ENCODE measurements at places on chromosomes 3 and 15.

- no peak for DNase-seq
These were observed 22.2 kb upstream of the DYNC1LI1 start for GRCh38 chr3:32592696-32593353.

GRCh38 chr3:83523470-83524073 lies 1435.2 kb upstream of the CADM2 start:
- DNase-seq = peak; percentile 1

DNA sequence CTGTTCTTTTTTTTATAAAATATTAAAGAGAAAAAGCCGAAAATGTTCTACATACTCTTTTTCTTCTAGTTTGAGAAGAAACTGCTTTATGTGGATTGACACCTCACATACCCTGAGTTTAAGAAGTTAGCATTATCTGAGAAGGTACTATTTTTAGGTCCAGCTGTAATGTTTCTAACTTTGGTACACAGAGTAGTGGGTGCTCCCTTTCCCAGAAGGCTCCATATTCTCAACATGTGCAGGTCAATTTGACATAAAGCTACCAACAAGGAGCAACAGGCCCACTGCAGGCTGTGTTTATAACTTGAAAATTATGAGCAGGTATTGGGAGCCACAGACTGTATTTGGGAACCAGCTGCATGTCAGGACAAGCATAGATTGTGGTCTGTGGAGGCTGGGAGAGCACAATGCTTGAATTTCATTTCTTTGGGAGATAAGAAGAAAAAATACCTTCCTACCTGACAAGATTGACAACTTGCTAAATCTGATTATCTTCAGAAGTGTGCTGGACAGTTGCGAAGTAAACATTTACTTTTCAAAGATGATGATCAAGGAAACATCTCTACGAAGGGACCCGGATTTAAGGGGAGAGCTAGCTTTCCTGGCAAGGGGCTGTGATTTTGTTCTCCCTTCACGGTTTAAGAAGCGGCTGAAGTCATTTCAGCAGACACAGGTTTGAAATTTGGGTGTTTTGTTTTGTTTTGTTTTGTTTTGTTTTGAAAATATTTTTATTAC lies 57.2 kb downstream of the PPP2R3A start:
- DNase-seq = no peak

- DNase-seq = no peak
These were observed 24.8 kb upstream of the BHLHE40 start for GRCh38 chr3:4954256-4955000.

DNA sequence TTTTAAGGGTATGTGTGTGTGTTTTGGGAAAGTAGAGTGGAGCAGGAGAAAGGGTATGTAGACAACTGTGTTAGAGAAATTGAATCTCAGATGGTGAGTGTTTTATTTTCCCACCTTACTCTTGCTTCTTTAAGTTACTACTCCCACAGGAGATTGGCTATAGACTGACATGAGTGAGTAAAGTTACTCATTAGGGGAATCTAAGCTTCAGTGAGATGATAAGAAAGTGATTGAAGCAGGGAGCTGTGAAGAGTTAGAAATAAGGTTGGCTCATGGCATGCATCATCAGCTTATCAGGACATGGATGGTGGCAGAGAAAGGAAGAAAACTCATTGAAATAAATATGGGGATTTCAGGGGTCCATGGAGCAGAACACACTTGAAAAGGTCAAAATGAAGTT lies 88.9 kb downstream of the MBNL1 start:
- no peak for DNase-seq

DNA sequence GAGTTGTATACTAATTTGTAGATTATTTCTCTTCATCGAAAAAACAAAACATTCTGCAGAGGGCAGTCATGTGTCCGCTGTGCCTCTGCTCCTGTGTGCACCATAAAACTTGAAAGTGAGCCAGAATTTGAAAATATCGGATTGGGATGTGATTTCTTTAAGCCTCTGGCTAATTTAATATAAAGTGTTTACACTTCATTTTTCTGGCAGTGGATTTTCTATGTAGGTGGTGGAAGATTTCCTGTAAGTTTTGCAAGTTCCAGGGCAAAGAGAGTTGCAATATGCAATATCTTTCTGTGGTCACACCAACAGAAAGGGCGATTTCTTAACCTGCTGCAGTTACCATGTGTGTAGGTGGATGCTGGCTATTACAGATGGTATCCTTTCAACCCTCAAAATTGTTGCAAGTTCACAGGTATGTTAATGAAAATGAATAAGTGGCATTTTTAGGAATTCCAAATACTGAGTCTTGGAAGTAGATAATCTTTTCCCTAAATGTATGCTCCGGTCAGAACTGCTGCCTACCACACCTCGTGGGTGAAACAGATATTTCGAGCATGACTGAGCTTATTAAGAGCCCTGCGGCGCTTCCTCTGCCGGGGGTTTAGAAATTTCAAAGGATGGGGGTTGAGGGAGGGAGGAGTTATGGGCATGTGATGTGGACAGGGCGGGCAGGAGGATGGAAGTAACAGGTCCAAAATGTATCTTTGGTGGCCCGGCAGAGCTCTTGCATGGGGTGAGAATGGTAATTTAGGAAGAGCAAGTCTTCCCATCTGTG lies 134.0 kb downstream of the PGPEP1L start:
- DNase-seq = no peak

DNA sequence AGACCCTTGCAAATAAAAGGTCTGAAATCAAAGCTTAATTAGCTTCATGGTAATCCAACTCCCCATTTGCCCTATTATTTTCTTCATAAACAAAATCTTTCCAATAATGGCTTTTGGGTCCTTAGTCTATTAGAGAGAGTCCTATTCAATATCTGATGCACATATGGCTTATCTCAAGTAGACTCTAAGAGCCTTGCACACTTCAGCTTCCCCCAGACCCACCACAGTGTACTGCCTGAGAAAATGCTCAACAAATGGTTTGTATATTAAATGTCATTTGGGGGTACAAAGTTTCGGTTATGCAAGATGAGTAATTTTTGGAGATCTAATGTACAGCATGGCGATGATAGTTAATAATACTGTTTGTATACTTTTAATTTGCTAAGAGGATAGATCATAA lies 28.9 kb downstream of the FSTL1 start:
- no peak for DNase-seq

DNA sequence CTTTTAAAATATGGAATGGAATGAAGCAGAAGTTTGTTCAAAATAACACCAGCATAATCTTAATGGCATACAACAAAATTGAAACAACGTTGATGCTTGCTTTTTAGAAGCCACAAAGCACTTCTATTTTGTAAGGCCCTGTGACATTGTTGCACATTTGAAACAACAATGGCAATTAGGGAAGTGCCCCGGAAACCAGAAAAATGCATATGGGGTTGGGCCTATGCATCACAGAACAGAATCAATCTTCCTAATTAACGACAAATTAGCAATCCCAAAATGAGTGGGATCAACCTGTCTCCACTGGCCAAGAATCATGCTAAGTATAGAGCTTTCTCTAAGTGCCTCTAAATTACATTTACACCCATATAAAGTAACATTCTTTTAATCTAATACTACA lies 168.9 kb downstream of the MEIS2 start:
- no peak for DNase-seq

DNA sequence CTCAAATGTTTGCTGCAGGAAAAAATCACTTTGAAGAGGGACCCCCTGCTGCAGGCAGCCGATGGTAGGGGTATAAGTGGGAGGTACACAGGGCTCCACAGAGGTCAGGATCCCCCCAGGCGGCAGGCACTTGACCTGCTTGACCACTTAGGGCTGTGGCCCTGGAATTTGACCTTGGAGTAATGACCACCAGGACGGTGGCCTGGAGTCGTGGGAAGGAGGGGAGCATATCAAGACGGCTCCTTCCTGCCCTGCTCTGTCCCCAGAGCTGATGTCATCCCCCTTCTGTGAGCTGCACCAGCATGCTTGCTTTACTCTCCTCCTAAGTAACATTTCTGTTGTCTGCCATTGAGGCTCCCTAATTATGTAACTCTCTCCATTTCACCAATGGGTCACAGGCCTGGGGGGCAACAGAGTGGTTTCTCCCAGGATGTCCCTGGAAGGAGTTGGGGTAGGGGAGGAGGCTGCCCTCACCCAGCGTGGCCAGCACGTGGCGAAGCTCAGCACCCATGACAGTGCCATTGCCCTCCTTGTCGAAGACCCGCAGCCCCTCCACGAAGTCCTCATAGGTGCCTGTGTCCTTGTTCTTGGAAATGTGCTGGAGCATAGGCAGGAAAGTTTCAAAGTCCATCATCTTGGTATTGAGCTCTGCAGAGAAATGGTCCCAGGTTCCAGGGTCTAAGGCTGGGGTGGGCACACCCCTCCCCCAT lies 4.1 kb downstream of the MYL3 start:
- no peak for DNase-seq

DNA sequence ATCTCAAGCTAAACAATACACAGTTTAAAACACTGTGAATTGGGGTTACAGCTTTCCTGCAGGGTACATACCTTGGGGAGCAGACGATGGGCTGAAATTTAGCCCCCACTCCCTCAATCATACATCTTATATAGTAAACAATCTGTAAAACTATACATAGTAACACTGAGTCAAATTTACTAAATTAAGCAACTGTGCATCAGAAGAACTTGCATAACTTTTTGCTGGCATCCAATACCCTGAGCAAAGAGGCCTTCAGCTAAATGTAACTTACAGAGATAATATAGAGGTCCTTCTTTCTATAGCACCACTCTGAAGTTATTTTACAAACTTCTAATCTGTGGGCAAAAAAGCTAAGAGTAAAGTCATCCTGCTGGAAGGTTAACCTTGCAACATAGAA lies 603.6 kb upstream of the TGFBR2 start:
- DNase-seq = no peak

DNA sequence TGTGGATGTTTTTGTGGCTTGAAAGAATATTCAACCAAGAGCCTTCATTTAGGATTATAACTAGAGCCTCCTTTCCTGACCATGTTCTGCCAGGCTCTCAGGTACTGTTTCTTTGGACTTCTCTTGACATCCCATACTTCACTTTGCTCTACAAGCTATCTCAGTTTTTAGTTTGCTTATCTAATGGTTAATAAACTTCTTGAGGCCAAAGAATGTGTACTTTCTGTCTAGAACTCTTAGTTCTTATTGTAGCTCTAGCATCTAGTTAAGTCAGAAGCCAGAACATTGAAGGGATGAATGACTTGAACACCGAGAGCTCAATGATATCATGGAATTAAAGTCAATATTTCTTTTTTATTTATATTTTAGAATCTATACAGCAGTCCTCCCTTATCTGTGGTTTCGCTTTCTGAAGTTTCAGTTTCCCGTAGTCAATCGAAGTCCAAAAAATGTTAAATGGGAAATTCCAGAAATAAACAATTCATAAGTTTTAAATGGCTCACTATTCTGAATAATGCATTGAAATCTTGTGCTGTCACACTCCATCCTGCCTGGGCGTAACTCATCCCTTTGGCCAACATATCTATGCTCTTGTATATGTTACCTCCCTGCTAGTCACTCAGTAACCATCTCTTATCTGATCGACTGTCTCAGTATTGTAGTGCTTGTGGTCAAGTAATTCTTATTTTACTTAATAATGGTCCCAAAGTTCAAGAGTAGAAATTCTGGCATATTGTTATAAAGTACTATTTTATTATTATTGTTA lies 368.6 kb upstream of the RBMS3 start:
- DNase-seq = peak; percentile 11

GRCh38 chr3:97981886-97982285 lies 9.7 kb upstream of the RIOX2 start:
- peak; percentile 12 for DNase-seq

- DNase-seq = no peak
These were observed 136.1 kb upstream of the MME start for GRCh38 chr3:154943981-154944380.

DNA sequence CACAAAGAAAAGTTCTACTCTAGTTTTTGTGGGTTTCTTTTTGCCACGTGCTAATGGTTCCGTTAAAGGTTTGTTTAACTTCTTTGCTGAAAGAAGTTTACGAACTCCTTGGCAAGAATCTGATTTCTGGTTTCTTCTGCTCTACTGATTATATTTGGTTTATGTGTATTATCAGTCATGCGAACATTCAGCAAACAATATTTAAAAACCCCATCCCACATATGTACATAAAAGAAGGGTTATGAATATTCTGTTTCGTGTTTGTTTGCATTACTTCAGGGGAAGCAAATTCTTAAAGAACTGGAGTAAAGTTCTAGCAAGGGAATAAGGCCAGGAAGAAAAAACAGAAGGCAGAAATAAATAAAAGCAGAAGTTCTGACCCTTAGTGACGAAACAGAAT lies 9.8 kb downstream of the LARS2 start:
- no peak for DNase-seq

DNA sequence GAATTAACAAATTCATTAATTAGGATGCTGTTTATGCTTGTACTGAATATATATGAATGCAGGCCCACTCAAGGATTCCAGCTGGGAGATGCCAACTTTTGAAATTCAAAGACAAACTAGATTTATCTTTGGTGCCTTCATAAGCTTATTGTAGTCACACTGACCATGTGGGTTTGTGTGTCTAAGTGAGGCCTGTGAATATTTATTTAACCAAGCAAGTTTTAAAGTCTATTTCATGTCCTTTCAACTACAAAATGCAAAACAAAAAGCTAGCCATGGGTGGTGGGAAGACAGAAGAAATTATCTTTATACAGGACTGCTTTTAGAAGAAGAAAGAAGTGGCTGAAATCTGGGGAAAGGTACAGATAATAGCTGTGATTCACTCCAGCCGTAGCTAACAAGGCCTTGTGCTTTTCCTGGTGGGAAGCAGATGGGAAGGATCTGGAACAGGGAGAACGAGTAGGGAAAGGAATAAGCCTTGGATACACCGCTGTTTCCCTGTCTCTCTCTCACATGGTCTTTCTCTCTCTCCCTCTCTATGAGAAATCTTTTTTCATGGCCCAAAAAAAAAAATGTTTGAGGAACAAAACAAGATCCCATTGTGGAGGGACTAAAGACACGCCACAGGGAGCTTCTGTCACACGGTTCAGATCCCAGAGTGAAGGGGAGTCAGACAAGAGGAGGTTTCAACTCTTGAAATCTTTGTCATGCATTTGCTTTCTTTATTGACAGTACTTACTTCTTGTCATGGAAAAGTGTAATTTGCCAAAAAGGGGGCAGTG lies 225.5 kb downstream of the RORA start:
- no peak for DNase-seq

- peak; percentile 73 for DNase-seq
These were observed 221.6 kb upstream of the NR2E3 start for GRCh38 chr15:71588746-71589145.

DNA sequence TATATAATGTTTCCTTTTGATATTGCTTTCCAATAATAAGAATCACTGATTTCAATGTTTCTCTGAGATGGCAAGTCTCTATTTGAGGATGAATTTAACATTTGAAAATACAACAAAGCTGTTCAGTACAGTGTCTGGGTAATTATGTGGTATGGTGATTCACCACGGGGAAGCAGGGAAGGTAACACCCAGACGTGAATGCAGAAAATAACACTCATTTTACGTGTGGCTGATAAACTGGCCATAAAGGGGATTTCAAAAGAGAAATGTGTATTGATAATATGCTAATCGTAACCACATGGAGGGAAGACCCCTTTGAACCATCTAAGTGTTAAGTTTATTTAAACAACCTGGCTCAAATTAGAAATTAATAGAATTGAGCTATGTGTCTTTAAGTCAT lies 344.6 kb downstream of the GRM7 start:
- DNase-seq = no peak
